OCI-LY7 (cell line): ENCODE measurements at places on chromosomes 4 and X. TPM values are rescaled to one million over a fixed set of nuclear protein-coding genes. Genes with fewer than 3 reads are reported as not detected.

DNA sequence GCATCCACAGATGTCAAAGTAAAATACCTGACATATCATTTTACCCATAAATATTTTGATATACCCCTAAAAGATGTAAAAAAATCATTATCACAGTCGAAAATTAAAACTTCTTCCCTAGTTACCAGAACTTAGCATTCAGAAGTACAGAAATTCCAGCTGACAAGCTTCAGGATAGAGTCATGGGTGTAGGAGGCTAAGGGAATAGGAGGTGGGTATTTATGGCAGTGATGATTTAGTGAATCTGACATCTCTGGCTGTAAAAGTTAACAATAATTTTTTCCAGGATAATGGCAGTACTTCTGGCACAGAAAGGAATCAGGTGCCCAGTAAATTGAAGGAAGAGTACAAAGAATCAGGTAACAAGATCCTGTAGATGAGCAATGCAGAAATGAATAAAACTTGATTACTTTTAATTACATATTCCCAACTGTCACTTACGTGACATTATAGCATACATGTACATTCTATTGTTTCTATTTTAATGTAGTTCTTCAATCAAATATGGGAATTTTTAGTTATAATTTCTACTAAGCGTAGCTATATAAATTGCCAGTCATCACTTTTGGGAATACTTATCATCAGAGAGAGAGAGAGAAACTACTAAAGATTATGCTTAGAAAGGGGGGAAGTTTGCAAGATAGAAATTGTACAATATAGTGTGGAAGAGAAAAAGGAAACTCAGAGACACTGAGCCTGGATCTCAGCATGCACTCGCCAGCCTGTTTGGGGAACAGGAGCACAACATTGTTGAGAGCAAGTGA lies 143.4 kb downstream of the TMEM144 start:
- DNase-seq = no peak

GRCh38 chr4:17781300-17782287 lies at the start of gene FAM184B:
TSS of gene FAM184B (minus strand) at chr4:17781621. CDS start at chr4:17781299, 322 bp downstream.
- no peak for DNase-seq

DNA sequence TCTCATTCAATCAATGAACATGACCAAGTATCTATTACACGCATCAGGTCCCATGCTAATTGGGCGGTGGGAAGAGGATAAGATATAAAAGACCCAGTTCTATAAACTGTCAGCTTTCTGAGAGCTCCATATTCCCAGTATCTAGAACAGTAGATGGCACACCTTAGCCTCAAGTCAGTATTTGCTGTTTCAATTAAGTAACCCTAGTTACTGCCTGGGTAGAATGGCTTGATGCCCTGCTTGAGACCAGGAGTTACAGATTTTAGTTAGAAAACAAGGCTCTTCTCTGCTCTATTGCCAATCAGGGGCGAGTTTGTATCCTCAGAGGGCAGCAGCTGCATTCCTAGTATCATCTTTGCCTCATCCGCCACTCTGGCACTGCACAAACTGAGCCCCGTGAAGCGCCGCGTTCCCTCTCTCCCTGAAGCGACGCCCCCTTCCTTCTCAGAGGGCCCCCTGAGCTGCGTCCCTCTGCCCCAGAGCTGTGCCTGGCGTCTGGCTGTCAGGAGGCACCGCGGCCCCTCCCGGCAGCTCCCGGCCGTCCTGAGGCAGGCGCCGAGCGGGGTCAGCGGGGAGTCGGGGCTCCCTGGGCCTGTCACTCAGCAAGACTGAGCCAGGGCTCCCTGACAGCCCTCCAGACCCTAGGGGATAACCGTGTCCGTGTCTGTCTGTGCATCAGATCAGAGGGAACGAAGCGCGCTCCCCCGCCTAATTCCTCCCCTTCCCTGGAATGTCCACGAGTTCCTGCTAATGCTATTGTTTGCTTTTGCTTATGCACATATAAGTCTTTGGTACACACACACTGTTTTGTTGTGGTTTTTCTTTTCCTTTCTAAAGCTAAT lies 212.4 kb upstream of the TTC29 start:
- DNase-seq = no peak

Gene POF1B
- total RNA-seq = 6.2 and 6.3 TPM in 2 replicates

Gene DUX4
- total RNA-seq = not detected in 2 replicates

Gene UGT2B15
- not detected in 2 replicates for total RNA-seq
